ENCODE measurements at places on chromosomes 2 and 18. TPM values are rescaled to one million over a fixed set of nuclear protein-coding genes. Genes with fewer than 3 reads are reported as not detected.

- DNase-seq, result no peak
Measured at GRCh38 chr18:7607540-7608173, 40.5 kb downstream of the PTPRM start.

DNA sequence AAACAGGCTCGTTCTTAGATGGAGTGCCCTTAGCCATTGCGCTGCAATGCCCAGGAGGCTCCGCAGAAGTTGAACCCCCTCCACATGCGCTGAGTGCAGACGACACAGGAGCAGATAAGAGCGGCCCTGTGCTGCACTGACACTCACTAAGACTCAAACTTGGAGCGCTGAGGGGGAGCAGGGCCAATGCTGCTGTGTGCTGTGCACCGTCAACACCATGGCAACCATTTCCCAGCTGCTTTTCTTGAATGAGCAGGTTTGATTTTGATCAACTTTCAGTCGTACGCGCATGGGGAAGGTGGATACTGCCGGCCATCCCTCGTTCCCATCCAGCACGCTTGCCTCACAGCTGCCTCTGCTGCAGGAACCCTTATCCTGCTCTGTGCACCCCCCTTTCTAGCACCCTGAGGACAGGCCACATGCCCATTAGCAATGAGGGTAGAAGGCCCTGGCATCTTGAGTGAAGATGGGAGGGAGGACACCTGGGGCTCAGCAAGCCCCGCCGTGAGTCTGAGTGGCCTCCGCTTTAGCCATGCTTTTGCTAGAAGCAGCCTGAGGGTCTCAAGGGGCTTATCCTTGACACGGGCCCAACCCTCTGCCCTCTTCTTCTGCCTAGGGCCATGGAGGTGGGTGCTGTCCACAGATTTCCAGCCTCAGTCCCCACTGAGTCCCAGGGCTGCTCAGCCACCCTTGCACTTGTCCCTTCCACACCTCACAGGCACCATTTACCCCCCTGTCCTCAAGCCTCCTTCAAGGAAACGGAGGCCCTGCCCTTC, 271.9 kb downstream of the PHLPP1 start:
- DNase-seq, result no peak

The DSG4 gene
- not detected for total RNA-seq

DNA sequence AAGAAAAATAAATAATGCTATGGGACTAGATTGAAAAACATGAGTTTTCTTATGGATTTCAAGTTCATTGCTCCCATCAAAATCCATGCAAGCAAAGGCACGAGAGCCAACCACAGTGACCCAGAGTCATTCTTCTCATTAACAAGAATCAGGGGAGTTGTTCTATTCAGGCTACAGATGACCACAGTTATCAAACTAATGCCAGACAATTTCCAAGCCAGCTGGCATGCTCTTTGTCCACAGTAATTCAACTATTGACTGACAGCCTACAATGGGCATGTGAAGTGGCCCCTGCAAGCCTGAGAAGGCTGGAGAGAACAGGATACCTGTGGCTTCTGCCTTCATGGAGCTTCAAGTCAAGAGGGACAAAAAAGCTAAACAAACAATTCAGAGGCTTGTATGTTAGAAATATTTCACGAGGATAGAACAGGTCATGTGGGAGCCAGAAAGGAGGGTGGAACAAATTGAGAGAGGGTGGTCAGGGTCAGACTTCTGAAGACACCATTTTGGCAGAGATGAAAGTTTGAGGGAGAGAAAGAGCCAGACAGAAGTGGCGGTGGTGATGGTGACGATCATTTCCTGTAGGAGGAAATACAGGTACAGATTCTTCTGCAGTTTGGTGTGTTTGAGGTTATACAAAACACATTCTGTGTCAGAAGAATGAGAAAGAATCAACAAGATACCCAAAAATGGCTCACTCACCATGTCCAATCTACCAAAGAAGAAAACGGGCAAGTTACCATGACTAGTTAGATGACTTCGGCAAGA, 732.4 kb downstream of the RNF144A start:
- DNase-seq, result no peak

The C18orf32 gene
- 71.3 TPM for total RNA-seq

DNA sequence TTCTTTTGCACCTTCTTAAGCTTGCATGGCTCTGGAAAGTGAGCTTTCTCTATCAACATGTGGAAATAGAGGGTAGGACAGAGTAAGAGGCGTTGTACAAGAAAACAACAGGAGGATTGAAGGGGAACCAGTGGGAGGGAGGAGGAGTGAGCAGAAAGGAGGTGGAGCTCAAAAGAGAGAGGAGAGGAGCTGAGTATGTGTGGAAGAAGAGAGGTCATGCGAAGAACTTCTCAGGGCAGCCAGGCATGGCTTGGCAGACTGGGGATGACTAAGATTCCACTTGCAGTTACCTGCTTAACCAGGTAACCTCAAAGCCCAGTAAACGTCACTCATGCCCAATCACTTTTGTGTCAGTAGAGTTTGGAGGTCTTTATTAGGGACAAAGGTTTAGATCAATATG, 105.1 kb downstream of the BCL2L11 start:
- DNase-seq, result peak; percentile 50

- DNase-seq, result no peak
Measured at GRCh38 chr2:33142810-33143209, 196.1 kb downstream of the LTBP1 start.

The TBC1D8 gene
- 49.8 TPM for total RNA-seq

The WIPF1 gene
- 0.61 TPM for total RNA-seq

The SCN9A gene
- 2.2 TPM for total RNA-seq

DNA sequence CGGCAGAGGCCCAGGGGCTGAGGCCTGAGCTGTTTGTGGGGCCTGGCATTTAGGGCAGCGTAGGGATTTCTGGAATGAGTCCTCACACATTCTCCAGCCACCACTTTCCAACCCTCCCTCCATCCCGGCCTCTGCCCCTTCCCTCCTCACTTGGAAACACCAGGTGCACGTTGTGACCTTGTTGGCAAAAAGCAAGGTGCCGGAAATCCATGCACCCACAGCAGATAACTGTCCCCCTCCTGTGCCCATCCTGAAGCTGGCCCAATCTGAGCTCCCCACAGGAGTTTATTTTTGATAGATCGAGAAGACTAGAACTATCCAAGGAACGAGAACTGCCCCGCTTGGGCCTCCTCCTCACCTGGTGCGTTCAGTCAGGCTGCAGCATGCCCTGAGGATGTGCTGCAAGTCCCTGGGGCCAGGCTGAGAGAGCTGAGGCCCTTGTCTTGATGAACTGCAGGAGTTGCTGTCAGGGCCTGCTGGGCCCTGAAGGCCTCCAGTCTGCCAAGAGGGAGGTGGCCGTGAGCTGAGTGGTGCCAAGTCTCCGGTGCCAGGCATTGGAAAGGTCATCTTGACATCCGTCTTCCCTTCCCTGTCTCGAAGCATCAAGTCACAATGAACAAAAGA, 55.8 kb downstream of the CTIF start:
- no peak for DNase-seq

- no peak for DNase-seq
Measured at GRCh38 chr2:54508541-54508940, 52.4 kb downstream of the SPTBN1 start.

GRCh38 chr2:220077488-220077887, 450.1 kb downstream of the SLC4A3 start:
- DNase-seq, result no peak

The POTEC gene
- not detected for total RNA-seq

DNA sequence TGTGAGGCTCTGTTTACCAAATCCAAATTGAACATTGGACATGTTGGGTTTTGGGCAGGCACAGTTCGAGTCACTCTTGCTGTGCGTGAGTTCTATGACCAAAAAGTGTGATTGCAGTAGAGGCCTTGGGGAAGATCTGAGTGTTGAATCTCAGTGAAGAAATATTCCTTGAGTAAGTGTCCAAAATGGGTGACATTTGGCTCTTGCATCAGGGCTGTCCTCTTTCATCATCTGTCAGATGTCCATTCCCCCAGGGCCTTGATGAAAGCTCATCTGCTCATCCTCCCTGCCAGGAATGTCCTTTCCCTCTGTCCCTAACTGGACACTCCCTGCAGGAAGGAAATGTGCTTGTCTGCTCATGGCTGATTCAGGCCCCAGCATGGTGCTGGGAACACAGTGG, 6.4 kb upstream of the SFTPB start:
- no peak for DNase-seq

GRCh38 chr2:169439900-169440299, 39.4 kb upstream of the BBS5 start:
- no peak for DNase-seq

DNA sequence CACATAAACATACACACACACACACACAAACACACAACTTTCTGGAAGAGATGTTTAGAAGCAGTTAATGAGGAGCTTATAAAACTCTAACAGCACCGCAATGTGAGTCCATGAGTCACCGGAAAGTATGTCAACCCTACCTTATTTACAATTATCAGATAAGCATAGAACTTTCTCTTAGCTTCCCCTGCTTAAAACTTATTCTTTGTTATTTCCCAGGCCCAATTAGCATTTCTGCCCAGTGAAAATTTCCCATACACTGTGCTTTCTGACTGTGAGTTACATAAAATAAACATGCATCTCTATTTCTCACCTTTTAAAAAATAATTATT, 737.6 kb downstream of the LRP1B start:
- DNase-seq, result peak; percentile 21

The TUBB8B gene
- total RNA-seq, result not detected

DNA sequence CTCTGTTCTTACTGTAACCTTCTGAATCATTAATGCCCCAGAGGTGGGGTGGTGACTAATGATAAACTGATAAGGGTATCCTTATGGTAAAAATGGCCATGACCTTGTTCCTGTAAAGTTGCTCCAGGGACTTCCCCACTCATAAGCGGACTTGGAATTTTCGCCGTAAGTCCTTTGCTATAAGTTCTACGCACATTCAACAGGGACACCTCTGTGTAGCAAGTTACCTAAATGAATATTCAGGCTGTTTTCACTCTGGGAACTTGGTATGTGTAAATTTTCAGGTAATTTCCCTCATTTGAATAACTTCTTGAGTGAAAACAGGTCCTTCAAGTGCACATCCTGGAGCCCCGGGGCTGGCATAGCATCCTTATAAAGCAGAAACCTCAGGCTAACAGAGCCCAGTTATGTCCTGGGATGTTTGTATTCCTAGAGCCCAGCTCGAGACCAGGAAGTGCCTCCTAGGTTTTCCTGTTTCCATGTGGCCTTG, 9.4 kb upstream of the AGFG1 start:
- DNase-seq, result no peak

Measured in Caki2 (cell line).